ENCODE measurements at places on chromosomes 3 and 15.

DNA sequence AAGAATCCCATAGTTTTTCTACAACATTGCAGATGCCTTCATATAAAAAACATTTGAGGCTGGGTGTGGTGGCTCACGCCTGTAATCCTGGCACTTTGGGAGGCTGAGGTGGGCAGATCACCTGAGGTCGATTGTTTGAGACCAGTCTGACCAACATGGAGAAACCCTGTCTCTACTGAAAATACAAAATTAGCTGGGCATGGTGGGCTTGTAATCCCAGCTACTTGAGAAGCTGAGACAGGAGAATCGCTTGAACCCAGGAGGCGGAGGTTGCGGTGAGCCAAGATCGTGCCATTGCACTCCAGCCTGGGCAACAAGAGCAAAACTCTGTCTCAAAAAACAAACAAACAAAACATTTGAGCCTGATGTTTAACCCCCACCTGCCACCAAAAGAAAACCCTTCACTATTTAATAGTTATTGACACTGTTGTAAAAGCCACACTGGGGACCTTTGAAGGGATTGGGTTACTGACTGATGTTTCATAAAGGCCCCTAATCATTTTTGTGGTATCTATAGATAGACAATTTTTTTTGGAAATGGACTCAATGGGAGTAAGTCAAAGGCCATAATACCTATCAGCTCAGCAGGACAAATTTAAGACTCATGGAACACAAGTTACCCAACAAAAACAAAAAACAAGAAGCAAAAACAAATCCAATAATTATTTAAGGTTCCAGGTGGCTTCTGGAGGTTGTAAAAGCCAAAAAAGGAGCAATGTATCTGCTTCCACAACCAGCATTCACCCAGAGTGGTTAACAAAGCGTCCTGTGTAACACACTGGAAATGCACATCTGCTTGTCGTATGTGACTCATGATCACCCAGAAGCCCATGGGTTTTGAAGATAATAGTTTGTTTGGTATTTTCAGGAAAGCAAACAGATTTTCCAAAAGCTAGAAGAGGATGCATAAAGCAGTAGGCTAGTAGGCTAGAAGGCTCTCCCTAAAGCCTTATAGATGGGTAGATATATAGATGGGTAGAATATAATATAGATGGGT lies 41.2 kb downstream of the CDCP1 start:
- peak; percentile 88 for DNase-seq

- no peak for DNase-seq
Measured at GRCh38 chr3:57006179-57006657, 54.2 kb upstream of the SPATA12 start.

GRCh38 chr3:194556086-194557056 lies 69.6 kb upstream of the ATP13A3 start:
- no peak for DNase-seq

- no peak for DNase-seq
Measured at GRCh38 chr15:50107591-50108408, 11.2 kb downstream of the ATP8B4 start.

GRCh38 chr3:38126121-38126892 lies 10.6 kb downstream of the ACAA1 start:
- DNase-seq: no peak

- no peak for DNase-seq
Measured at GRCh38 chr3:76969996-76970615, 69.8 kb upstream of the ROBO2 start.

DNA sequence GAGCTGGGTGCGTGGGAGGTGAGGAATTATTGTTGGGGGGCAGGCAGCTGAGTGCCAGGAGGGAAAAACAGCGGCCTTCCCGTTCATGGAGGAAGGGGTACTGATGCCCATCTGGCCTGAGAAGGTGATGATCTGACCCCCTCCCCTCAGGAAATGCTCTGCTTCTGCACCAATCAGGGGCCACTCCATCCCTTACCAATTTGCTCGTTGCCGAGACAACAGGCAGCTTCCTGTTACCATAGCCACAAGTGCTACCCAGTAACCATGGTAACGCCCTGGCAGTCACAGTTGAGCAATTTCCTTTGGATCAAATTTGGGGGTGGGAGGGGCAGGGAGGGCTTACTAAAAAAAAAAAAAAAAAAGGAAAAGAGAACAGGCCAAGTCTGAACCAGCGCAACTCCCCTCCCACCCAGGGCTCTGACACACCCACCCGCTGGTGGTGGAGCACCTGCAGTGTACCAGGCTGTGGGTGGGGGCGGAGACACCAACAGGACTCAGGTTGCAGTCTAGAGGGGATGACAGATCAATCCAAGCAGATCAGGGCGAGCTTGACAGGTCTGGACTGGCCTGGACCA lies 13.7 kb downstream of the CELF6 start:
- DNase-seq: no peak

DNA sequence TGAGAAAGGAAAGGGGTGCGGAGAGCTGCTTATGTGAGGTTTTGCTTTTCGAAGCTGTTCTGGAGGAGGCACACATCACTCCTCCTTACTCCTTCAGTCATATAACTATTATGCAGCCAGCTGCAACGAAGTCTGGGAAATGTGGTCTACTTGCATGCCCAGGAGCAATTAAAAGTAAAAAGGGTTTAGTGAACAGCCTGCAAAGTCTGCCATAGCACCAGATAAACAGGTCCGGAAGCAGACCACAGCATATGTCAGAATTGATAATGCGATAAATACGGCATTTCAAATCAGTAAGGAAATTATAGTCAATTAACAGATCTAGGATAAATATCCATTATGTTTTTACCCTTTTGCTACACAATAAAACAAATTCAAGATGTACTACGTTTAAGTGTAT lies 99.5 kb downstream of the POLR2M start:
- no peak for DNase-seq

DNA sequence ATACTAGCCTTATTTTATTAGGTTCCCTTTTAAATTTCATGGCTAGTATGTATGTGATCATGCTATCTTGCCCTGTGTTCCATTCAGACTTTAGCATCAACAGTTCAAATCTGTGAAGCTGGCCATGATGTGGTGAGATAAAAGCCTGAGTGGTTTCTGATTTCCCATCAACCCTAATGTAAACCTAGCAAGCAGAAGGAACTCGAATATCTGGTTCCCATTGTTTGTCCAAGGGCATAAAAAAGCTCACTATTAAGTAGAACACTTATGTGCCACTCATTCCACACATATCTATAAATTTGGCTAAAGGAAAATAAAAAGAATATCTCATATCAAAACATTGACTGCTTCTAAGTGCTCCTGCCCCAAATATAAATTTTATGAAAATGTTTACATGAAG lies 311.7 kb downstream of the CADM2 start:
- DNase-seq: no peak

- no peak for DNase-seq
Measured at GRCh38 chr15:68695061-68695595, 116.3 kb downstream of the CORO2B start.

DNA sequence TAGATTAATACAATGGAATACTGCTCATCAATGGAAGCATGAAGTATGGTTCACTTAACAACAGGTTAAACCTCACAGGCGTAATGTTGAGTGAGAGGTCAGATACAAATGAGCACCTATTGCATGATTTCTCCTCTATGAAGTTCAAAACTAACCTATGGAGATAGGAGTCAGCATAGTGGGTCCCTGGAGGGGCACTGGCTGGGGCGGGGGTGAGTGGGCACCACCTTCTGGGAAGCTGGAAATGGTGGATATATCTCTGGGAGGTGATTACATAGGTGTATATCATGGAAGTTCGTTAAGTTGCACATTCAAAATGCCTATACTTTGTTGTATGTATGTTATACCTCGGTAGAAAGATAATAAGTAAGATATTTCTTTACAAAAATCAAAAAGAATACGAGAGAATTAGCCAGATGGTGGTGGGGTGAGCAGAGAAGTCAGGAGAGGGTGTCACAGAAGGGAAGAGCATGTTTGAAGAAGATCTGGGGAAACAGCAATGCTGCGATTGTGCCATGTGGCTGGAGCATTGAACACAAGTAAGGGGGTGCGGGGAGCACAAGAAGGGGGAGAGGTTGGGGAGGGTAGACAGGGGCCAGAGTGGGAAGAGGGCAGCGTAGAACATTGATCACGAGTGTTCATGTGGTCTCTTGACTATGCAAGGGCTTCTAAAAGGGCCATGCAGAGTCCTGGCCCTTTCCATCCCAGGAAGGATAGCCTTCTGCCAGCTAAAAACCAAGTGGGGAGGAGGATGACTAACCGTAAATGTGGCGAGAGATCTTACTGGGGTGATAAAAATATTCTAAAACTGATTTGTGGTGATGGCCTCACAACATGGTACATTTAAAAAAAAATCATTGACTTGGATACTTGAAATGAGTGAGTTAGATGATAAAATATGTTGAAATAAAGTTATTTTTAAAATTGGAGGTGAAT lies 30.2 kb downstream of the ITGA11 start:
- no peak for DNase-seq

DNA sequence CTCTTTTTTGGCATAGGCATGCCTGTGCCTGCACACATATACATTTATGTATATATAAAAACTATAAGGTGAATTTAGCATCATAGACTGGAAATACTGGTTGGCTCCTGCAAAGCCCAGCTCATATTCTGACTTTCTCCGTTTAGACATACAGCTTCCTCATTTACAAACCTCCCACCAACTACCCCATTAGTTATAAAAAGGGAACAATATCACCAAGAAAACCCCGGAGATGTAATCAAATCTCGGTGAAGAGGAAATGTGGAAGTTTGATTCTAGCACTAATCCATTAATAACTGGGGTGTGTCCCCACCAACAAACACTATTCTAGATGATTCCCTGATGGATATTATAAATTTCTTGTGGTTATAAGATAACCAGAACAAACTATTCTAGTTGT lies 517.7 kb upstream of the TBL1XR1 start:
- DNase-seq: no peak

DNA sequence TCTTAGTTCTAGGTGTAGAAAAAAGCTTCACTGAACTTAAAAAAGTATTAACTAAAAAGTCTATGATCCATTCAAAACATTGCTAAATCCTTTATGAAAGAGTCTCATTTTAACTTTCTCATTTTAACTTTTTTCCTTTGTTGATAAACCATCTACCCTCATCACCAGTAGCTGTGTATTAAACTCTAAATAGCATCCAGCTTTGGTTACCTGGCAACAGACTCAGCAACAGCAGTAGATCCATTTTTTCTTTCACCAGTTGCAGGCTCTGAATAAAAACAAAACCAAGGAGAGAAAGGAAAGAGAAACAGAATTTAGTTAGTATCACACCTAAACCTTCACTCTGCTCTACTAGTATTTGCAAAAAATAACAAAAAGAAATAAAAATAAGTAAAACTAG lies 51.6 kb downstream of the TP53BP1 start:
- peak; percentile 20 for DNase-seq

- DNase-seq: peak; percentile 15
Measured at GRCh38 chr15:24954783-24955530, at the start of the genes SNRPN and SNURF. Gene SNRPN, plus strand, starts transcription at chr15:24954987. Its CDS starts 19,467 bp downstream, at chr15:24974454. Gene SNURF, plus strand, starts transcription at chr15:24954987. Its CDS starts 62 bp downstream, at chr15:24955049.

DNA sequence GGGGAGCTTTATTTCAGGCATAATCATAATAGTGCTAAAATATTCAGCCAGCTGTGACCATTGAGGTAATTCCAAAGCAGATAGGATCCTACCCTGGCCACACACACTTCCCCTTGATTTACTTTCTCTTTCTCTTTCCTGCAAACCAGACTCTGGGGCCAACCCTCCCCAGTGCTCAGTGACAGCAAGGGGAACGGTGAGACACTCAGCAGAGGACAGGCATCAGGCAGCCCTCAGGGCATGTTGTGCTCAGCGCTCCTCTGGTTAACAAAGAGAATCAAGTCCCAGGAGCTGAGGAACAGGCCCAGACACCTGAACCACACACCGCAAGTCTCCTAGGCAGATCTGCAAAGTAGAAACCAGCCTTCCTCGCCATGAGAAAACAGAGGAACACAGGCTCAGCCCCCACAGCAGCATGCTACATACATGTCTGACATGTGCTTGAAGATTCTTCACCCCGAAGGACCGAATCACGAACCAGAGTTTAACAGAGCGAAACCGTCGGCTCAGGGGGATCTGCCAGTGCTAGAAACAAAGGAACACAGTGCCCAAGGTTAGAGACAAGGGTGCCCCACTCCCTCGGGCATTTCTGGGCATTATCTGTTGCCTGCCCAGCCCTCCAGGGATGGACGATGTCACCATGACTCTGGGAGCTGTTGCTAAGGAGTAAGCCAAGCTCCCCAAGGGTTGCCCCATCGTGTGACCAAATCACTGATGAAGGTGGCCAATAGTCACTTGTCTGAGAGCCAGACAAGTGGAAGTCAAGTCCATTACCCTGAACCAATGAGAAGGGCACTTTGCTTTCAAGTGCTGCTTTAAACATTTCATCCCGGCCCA lies 17.5 kb downstream of the HDC start:
- no peak for DNase-seq

DNA sequence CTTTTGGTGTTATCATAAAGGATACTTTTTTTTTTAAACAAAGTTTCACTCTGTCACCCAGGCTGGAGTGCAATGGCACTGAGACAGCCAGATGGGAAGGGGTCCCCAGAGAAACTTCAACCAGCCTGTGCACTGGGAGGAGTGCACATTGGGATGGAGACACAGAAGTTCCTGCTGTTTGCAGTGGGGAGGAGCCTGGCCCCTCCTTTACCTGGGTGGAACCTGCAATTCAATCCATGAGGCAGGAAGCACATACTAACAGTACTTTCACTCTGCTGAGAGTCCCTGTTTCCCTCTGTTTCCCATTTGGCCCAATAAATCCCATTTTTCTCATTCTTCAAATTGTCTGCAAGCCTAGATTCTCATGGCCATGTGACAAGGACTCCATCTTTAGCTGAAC lies 42.3 kb upstream of the LHFPL4 start:
- DNase-seq: no peak

DNA sequence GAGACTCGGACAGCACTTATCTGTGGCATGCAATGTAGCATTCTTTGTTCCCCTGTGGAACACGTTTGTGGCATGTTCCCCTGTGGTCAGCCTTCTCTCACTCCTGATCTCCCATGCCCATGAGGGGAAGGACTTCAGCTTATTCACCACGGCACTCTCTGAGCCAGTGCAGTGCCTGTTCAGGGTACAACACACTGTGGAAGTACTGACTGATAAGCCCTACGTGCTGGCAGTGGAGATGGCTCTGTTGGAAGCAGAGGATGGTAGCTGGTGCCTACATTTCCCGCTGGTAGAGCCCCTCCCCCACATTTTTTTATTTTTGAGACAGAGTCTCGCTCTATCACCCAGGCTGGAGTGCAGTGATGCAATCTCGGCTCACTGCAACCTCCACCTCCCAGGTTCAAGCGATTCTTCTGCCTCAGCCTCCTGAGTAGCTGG lies 43.5 kb upstream of the ETV5 start:
- DNase-seq: no peak

DNA sequence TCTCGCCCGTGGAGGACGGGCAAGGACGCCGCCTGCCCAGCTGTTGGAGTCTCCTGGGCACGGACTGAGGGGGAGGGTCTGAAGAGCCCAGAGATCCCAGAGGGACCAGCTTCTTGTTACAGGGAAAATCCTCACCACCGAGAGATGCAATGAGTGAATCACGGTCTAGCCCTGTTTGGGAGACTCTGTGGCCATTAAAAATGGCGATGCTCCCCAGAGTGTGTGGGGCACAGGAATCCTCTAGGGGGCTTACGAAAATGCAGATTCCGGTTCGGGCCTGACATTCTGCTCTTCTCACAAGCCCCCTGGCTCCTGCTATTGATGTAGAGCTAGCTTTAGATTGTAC lies 35.5 kb upstream of the EPHB3 start:
- no peak for DNase-seq

GRCh38 chr3:14388201-14388600 lies 14.2 kb upstream of the SLC6A6 start:
- no peak for DNase-seq

Data from HFF-Myc (cell line).